ENCODE measurements at places on chromosomes 4 and X.

DNA sequence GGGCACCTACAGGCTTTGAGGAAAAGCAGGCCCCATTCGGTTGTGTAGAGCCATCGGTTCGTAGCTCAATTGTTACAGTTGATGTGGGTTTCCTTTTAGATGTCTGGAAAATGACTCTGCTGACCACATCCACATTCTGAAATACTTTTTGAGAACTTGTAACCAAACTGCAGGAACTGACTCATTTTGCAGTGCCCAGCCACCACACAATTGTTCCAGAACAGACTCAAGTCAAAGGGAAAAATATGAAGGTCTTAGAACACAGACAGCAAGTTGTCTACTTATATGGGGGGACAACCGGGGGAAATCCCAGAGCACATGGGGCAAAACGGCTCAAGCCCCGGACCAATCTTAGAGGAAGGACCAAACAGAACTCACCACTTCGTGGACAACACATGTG is 557.6 kb upstream of the DIPK2B start:
- DNase-seq: no peak

GRCh38 chrX:85244450-85245211 is 840 bp downstream of the ZNF711 start:
- DNase-seq: no peak

- no peak for DNase-seq
These were observed 14.8 kb downstream of the RPL34 start for GRCh38 chr4:108635070-108635655.

DNA sequence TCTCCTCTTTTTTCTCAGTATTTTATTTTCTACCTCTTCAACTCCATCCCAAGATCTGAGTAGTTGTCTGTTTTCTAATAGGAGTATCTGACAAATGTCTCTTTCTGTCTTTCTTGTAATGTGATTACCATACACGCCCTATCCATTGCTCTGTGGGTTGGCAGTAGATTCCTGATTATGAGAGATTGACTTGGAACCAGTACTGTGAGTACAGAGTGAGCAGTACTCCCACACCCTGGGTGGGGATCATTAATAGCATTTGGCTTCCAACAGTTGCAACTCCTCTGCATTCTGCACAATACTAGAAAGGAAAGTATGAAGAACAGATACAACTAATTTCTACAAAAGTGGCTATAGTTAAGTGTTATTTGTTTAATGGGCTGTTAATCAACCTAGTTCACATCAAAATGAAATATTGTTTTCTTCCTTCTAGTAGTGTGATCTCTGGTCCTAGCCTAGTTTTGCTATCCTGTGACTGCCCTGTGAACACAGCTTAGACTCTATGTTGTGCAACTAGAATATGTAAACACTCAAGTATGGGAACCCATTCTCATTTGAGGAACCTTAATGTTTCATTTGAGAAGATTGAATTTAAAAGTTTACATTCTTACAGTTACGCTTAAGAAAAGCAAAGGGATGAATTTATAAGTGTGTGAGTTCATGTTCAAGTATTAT is 112.9 kb downstream of the PTPN13 start:
- DNase-seq: no peak

DNA sequence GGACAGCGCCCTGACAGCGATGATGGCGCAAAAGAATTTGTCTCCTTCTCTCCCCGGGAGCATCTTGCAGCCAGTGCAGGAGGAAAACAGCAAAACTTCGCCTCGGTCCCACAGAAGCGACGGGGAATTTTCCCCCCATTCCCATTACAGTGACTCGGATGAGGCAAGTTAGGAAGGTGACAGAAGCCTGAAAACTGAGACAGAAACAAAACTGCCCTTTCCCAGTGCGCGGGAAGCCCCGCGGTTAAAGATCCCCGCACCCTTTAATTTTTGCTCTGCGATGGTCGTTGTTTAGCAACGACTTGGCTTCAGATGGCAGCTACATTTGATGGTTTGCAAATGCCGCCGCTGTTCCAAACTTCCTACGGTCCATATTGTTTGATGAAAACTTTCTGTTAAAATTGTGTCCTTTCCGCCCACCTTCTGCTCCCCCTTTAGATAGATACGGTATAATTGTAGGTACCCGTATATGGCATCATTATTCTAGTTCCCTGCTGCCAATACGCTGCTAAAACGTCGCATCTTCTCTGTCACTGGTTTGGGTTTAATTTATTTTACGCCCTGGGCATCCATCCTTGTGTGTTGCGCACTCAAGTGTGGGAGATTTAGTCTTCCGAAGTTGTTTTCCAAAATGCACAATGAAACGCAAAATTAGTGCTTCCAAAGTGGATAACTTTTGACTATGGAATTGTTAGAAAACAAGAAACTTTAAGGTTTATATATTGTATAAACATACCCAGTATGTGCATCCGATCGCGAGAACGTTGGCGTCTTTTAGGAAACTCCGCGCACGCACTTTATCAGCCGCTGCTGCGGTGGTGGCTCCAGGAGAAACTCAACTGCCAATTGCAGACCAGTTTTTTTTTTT is 1.5 kb downstream of the ATOH1 start:
- DNase-seq: no peak

DNA sequence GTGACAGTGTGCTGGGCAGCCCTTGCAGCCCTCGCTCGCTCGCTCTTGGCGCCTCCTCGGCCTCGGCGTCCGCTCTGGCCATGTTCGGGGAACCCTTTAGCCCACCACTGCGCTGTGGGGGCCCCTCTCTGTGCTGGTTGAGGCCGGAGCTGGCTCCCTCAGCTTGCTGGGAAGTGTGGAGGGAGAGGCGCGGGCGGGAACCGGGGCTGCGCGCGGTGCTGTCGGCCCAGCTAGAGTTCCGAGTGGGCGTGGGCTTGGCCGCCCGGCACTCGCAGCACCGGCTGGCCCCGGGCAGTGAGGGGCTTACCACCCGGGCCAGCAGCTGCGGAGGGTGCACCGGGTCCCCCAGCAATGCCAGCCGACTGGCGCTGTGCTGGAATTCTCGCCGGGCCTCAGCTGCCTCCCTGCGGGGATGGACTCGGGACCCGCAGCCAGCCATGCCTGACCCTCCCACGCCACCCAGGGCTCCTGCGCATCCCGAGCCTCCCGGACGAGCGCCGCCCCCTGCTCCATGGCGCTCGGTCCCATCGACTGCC is 770.1 kb upstream of the GALNTL6 start:
- DNase-seq: no peak

- no peak for DNase-seq
These were observed 85.8 kb upstream of the PUDP start for GRCh38 chrX:7233580-7234406.

DNA sequence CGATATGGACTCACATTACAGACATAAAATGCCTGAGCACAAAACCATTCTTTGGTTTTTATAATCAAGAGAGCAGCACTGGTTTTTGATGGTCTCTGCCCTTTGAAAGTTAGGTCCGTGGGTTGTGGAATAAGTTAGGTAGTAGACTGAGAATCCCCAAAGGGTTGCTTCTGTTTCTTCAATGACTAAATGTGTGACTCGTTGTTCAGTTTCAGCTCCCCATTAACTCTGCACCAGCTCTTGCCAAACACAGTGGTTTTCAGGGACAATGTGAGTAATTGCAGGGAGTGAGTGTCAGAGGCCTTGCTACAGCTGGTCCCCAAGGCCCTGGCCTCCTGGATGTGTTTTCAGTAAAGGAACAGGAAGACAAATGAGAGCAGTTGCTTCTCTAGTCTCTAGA is 24.8 kb downstream of the SMIM20 start:
- no peak for DNase-seq

DNA sequence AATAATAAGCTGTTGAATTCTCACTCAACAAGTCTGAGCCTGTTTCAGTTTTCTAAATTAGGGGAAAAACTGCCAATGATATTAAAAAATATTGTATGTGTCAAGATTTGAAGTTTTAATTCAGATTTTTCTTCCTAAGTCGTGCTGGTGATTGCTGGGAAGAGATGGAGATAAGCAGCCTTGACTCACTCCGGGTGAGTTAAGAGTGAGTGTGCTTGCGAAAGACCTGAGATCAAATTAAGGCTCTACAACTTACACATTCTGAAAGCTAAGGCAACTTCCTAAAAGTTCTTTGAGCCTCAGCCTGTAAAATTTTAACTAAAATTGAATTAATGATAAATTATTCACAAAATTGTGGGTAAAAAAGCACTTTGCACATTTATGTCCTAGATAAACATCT is 1441.2 kb downstream of the PCDH7 start:
- no peak for DNase-seq

DNA sequence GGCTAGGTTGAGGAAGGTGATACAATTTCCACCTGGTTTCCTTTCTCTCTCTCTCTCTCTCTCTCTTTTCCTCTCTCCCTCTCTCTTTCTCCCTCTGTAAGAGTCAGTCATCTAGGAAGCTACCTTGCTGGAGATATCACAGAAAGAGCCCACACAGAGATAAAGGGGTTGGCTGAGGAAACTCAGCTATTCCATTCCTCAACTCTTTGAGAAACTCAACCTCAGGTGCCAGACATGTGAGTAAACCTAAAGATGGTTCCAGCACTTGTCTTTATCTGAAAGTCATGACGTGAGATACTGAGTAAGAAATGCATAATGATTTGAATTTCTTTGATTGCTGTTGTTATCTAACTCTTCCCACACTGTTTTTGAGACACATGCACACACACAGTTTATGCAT is 564.0 kb downstream of the SPOCK3 start:
- no peak for DNase-seq

GRCh38 chr4:92733231-92733630 is 429.5 kb downstream of the GRID2 start:
- no peak for DNase-seq

Data from NCI-H1930 (cell line).